Mesangial cell (primary cell): ENCODE measurements at places on chromosomes 3 and 15. TPM values are rescaled to one million over a fixed set of nuclear protein-coding genes. Genes with fewer than 3 reads are reported as not detected.

SYNPR gene
- total RNA-seq: not detected in 2 replicates

CFAP100 gene
- total RNA-seq: not detected in 2 replicates

BCL6 gene
- total RNA-seq: 9.6 and 26.0 TPM in 2 replicates

DNAJC19 gene
- 24.3 and 25.7 TPM in 2 replicates for total RNA-seq

AADAC gene
- not detected in 2 replicates for total RNA-seq

WDR53 gene
- 2.5 and 4.9 TPM in 2 replicates for total RNA-seq

HHATL gene
- total RNA-seq: not detected in 2 replicates

ARL14 gene
- not detected in 2 replicates for total RNA-seq

CAMK1 gene
- 24.8 and 27.4 TPM in 2 replicates for total RNA-seq

KLHL6 gene
- total RNA-seq: not detected in 2 replicates

TNIK gene
- total RNA-seq: 8.5 and 18.4 TPM in 2 replicates

ACKR2 gene
- total RNA-seq: 0.89 TPM in 1 of 2 replicates, not detected in the other

ST3GAL6 gene
- 3.6 and 4.1 TPM in 2 replicates for total RNA-seq
